ENCODE measurements at places on chromosomes 12 and 14.

DNA sequence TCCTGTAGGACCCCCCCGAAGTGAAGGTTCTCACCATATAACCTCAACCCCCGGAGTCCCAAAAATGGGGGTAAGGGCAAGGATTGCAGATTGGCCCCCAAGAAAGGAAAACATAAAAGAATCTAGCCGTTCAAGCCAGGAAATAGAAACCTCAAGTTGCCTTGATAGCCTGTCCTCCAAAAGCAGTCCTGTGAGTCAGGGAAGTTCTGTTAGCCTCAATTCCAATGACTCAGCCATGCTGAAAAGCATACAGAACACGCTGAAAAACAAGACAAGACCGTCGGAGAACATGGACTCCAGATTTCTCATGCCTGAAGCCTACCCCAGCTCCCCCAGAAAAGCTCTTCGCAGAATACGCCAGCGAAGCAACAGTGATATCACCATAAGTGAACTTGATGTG is 344.2 kb upstream of the RGS6 start:
- DNase-seq, result no peak

DNA sequence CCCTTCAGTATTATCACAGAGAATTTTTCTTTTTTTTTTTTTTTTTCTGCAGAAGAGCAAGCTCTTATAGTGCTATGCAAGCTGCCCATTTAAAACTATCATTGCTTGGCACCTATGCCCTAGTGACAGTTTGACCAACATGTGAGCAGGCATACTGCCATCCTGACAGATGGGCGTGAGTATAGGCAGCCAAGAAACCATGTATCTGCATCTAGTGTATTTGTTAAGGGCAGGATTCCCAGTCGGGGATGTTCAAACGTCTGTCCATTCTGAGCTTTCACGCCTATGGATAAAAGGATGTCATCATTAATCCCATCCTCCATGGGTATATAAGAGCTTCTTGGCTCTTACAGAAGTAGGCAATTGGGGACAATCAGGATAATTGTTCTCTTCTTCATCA is 8.8 kb downstream of the VRK1 start:
- no peak for DNase-seq

DNA sequence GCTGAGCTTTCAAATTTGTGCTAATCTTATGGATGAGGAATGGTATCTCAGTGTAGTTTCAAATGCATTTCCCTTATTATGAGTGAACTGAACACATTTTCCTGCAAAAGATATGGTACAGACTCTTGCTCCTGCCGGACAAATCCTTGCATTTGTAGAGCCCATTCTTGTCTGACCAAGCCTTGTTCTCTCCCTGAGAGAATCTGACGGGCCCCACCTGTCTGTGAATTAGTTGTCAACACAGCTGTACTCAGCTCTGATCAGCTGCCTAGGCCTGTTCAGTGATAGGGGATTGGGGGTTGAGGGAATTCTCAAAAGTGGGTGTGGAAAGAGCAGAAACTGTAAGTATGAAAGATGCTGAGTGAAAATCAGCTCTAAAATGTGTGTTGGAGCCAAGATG is 42.8 kb upstream of the SCN8A start:
- no peak for DNase-seq

GRCh38 chr14:102162487-102162886 is 22.8 kb downstream of the WDR20 start:
- no peak for DNase-seq

- no peak for DNase-seq
These were observed 3.3 kb upstream of the PAX9 start for GRCh38 chr14:36658123-36659009.
